Activated T-helper 1 cell treated with anti-CD3 and anti-CD28 coated beads, Interleukin-12 subunit alpha, Interleukin-12 subunit beta, Interleukin-2, Interleukin-4 antibody, amounts not matched to agents 30 ng/mL and 10 ng/mL and 1 ng/mL, durations not matched to agents 14 hours and 24 hours and 36 hours (primary cell): ENCODE measurements at places on chromosomes 7 and 10.

GRCh38 chr7:20834656-20835055 is 48.0 kb upstream of the SP8 start:
- no peak for DNase-seq
- no peaks in the 10 kb centered on the region for H3K27me3 ChIP-seq

GRCh38 chr7:41504214-41504980 is 198.5 kb downstream of the INHBA start:
- H3K27ac ChIP-seq = no peak overlapping the region
- no peaks in the 10 kb centered on the region for H3K27me3 ChIP-seq
- no peak overlapping the region for H3K4me3 ChIP-seq
- no peaks in the 10 kb centered on the region for H3K4me1 ChIP-seq

- no peaks in the 10 kb centered on the region for H3K4me1 ChIP-seq
- H3K27me3 ChIP-seq = peaks cover 13% of the 10 kb centered on the region
- DNase-seq = no peak
- no peaks in the 10 kb centered on the region for H3K36me3 ChIP-seq
- H3K4me3 ChIP-seq = no peak overlapping the region
These were observed 142.2 kb upstream of the CDCA7L start for GRCh38 chr7:22087861-22088260.

DNA sequence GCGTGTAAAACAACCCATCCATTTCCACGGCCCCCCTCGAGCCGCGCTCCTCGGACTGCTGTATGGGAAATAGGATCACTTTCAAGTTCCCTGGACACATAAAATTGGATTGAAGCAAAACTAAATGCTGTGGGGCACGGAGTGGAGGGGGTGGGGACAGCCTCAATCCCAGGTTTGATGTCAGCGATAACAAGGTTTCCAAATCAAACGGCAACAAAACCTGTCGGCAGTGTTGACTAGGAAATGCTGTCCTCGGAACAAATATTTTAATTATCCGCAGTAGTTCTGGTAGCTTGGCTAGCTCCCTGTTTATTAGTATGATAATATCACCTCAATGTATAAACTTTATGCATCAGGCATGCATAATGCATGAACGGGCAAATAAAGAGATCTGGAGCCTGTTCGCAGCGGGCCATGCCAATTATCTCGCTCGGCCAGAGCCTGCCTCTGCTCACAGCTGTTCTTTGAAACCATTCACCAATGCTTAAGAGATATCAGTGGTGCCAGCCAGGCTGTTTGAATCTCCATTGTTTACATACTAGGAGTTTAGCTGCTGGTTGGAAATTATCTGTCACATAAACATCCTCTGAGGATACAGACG is 161.1 kb downstream of the PAXIP1 start:
- DNase-seq = no peak
- H3K27me3 ChIP-seq = peaks cover 5% of the 10 kb centered on the region
- no peak overlapping the region for H3K4me3 ChIP-seq
- no peak overlapping the region for H3K27ac ChIP-seq
- no peaks in the 10 kb centered on the region for H3K4me1 ChIP-seq

GRCh38 chr7:146116521-146117222 is at the start of gene CNTNAP2:
TSS of gene CNTNAP2 (plus strand) at chr7:146116801. CDS start at chr7:146116877, 76 bp downstream.
- peaks cover 4% of the 10 kb centered on the region for H3K4me1 ChIP-seq
- no peak for DNase-seq
- H3K27me3 ChIP-seq = peaks cover 12% of the 10 kb centered on the region
- no peaks in the 10 kb centered on the region for H3K36me3 ChIP-seq
- H3K27ac ChIP-seq = no peak within 1 kb of the TSS

DNA sequence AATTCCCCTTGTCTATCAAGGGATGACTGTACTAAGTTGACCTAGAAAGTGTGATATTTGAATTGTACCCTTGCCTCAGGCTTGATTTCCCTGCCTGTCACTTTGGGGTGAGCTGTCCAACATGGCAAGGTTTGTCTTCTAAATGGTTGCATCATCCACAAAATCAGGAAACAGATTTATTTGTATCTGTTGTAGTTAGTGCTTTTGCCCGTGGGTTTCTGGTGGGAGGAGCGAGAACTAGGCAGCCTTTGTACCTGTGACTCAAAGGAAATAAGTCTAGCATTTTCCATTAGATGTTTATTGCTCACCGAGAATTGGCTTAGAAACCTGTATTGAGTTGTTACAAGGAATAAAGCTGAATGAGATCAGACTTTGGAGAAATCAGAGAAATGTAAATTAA is 650.8 kb downstream of the LRMDA start:
- H3K4me1 ChIP-seq = no peaks in the 10 kb centered on the region
- DNase-seq = no peak
- no peak overlapping the region for H3K4me3 ChIP-seq
- H3K27me3 ChIP-seq = no peaks in the 10 kb centered on the region
- H3K27ac ChIP-seq = no peak overlapping the region
- no peaks in the 10 kb centered on the region for H3K36me3 ChIP-seq

- H3K27me3 ChIP-seq = peaks cover 12% of the 10 kb centered on the region
- no peaks in the 10 kb centered on the region for H3K4me1 ChIP-seq
- H3K36me3 ChIP-seq = no peaks in the 10 kb centered on the region
- DNase-seq = no peak
These were observed 45.5 kb downstream of the SLIT1 start for GRCh38 chr10:97140049-97140846.

DNA sequence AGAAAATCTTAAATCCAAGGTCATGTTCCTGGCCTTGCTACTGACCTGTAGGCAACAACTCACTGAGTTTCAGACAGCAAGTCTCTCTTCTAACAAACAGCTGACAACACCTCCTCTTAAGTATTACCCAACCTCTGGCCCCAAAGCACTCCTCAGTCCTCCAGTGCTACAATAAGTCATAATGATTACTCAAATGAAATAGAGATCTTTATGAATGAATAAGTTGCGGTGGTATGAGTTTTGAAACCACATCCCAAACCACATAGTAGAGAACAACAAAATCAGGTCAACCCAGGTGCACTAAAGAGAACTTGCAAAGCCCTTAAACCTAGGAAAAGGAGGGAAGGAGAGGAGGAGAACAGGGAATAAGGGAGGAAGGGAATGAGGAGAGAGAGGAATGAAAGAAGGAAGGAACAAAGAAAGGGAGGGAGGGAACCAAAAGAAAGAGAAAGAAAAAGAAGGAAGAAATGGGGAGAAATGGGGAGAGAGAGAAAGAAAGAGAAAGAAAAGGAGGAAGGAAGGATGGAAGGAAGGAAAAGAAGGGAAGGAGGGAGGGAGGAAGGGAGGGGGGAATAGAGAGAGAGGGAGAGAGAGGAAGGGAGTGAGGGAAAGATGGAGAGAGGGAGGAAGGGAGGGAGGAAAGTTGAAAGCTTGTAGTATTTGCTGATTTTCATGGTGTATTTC is 142.8 kb upstream of the CALCR start:
- H3K4me1 ChIP-seq = no peaks in the 10 kb centered on the region
- no peak for DNase-seq
- H3K27ac ChIP-seq = no peak overlapping the region
- peaks cover 5% of the 10 kb centered on the region for H3K27me3 ChIP-seq
- H3K36me3 ChIP-seq = no peaks in the 10 kb centered on the region

GRCh38 chr10:88652616-88653015 is 11.6 kb upstream of the LIPF start:
- H3K27ac ChIP-seq = no peak overlapping the region
- no peak overlapping the region for H3K4me3 ChIP-seq
- H3K4me1 ChIP-seq = no peaks in the 10 kb centered on the region
- DNase-seq = no peak
- H3K27me3 ChIP-seq = peaks cover 14% of the 10 kb centered on the region

GRCh38 chr7:144720149-144720548 is 115.7 kb downstream of the TPK1 start:
- no peak for DNase-seq
- no peak overlapping the region for H3K27ac ChIP-seq
- H3K27me3 ChIP-seq = no peaks in the 10 kb centered on the region
- H3K4me1 ChIP-seq = no peaks in the 10 kb centered on the region

- H3K4me3 ChIP-seq = no peak overlapping the region
- no peaks in the 10 kb centered on the region for H3K4me1 ChIP-seq
- peaks cover 3% of the 10 kb centered on the region for H3K27me3 ChIP-seq
- no peak overlapping the region for H3K27ac ChIP-seq
These were observed 148.1 kb downstream of the ITGA8 start for GRCh38 chr10:15571575-15571974.

GRCh38 chr10:64096941-64097340 is 575.7 kb downstream of the REEP3 start:
- H3K27me3 ChIP-seq = no peaks in the 10 kb centered on the region
- H3K4me1 ChIP-seq = no peaks in the 10 kb centered on the region
- H3K36me3 ChIP-seq = no peaks in the 10 kb centered on the region
- no peak for DNase-seq
